ENCODE measurements at places on chromosomes 16 and 17.

GRCh38 chr17:48804936-48805411 lies 12.1 kb downstream of the TTLL6 start:
- peak; percentile 68 for DNase-seq

GRCh38 chr16:4689864-4690704 lies 3.3 kb upstream of the NUDT16L1 start:
- DNase-seq, result no peak

- DNase-seq, result no peak
Measured at GRCh38 chr17:42337442-42337841, 49.1 kb downstream of the STAT5A start.

GRCh38 chr16:65274566-65274965 lies 152.7 kb upstream of the CDH11 start:
- no peak for DNase-seq

DNA sequence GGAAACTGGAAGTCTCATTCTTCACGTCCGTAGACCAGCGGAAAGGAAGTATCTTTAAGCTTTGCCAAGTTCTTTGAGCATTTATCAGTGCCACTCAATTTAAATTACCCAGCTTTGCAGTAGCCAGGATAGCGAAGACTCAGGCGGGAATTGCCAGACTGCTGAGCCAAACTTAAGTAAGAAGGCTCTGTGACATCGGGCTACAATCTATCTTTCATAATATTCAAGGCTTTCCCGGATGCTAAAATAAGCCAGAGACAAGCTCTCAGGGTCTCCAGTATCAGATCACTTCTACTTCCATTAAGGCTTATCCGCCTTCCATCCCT lies 436 bp upstream of the BRIP1 start:
- no peak for DNase-seq

DNA sequence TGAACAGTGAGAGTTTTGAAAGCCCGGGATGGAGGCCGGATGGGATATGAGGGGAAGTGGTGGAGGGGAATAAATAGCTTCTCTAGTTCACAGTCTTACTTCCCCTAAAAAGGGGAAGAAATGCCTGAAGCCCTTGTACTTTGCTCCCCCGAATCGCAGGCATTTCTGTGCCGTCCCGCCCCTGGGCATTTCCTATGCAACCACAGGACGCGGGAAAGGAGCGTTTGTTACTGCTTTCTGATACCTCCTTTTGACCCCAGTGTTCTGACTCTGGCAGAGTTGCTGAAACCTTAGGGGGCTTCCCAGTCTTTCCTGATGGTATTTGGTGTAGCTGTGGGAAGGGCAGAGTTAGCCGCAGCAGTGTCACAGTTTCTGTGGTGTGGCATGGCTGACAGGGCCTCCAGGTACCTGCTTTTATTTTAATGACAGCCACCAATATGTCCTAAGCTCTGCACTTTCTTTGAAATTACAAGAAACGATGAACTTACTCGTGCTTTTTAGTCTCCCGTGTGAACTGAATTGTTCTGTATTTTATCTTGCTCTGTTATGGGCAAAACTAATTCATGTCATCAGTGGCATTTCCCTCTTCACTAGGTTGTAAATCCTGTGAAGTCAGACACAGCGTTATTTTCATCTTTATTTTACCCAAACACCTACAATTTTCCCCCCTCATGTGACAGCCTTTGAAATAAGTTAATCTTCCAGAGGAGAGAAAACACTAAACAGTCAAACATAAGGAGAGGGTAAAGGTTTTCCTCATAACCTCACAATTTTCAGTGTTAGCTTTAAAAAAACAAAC lies 27.1 kb downstream of the USP10 start:
- no peak for DNase-seq

GRCh38 chr16:62625326-62625725 lies 589.1 kb upstream of the CDH8 start:
- no peak for DNase-seq

Data from frontal cortex (tissue), 4 donors.